ENCODE measurements at places on chromosomes 11 and 22. TPM values are rescaled to one million over a fixed set of nuclear protein-coding genes. Genes with fewer than 3 reads are reported as not detected.

The ANO1 gene
- 8.6 TPM for total RNA-seq

GRCh38 chr11:71190551-71190950 is 61.8 kb downstream of the SHANK2 start:
- DNase-seq, result no peak

GRCh38 chr11:129853518-129854231 is 38.0 kb downstream of the TMEM45B start:
- no peak for DNase-seq

DNA sequence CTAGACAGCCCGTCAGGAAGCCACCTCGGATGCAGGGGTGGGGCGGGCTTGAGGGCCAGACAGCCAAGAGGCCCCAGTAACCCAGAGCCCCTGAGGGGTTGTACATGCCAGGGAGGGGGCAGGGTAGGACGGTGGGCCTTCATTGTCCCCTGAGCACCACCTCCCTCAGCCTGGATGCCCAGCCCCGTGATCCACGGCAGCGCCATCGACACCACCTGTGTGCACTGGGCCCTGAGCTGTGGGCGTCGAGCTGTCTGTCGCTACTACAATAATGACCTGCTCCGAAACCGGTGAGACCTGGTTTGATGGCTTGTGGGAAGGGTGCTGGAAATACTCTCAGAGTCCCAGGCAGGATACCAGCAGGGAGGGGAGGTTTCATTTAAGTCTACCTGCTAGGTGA is 37.4 kb upstream of the TPBGL start:
- no peak for DNase-seq

DNA sequence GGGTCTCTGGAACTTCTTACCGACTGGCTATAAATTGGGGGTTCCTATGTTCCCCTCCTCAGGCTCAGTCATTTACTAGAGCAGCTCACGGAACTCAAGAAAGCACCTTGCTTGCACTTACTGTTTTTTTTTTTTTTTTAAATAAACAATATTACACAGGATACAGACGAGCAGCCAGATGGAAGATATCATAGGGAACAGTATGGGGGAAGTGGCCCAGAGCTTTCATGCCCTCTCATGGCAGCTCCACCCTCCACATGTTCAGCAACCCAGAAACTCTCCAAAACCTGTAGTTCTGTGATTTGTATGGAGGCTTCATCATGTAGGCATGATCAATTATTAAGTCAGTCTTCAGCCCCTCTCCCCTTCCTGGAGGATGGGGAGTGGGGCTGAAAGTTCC is 7.5 kb downstream of the UVRAG start:
- no peak for DNase-seq

The TNRC6B gene
- 27.0 TPM for total RNA-seq

DNA sequence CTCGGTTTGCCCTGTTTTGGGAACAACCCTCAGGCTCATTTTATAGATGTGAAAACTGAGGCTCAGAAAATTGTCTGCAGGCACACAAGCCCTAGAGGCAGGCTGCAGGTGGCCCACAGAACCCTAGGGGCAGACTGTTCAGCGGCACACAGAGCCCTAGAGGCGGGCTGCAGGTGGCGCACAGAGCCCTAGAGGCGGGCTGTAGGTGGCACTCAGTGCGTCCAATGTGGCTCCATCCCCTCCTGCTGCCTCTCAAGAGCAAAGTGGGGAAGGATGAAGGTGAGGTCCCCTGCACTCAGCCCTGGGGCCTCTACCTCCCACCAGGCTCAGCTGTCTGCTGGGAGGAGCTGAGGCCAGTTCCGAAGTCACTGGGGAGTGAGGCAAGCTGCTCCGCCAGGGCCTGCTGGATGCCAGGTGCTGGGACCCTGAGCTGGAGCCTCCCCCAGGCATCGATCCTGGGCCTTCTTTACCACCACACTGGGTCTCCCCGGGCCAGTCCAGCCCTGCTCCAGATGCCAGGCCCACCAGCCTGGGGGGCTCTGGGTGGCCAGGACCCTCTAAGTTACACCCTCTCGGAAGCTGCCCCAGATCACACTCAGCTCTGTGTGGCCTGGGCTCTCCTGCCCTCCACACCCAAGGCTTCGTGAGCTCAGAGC is 2.3 kb downstream of the ACY3 start:
- no peak for DNase-seq

The OR6T1 gene
- total RNA-seq, result not detected

DNA sequence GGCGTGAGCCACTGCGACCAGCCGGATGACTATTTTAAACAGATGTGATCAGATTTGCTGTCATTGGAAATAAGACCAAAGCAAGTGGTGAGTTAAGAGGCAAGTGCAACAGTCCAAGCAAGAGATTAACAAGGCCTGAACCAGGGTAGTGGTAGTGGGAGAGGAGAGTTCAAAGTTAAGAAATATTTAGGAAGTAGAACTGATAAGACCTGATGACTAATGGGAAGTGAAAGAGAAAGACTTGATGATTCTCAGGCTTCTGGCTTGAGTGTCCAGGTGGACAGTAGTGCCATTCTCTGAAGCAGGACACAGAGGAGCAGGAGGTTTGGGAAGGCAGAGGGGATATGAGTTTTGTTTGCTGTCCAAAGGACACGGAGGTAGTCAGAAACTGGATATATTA is 7.2 kb downstream of the NDUFC2 start:
- DNase-seq, result no peak

GRCh38 chr11:65498042-65498726 is 661 bp upstream of the MALAT1 start:
- DNase-seq, result peak; percentile 46

- DNase-seq, result peak; percentile 85
These were observed 57.1 kb downstream of the PARVB start for GRCh38 chr22:44080936-44081861.

The GRAP2 gene
- 2.2 TPM for total RNA-seq

GRCh38 chr22:24473284-24473683 is 21.8 kb upstream of the UPB1 start:
- DNase-seq, result no peak

- no peak for DNase-seq
These were observed 28.2 kb downstream of the LRRC32 start for GRCh38 chr11:76642341-76642740.

GRCh38 chr22:20940904-20941385 is 23.7 kb downstream of the CRKL start:
- no peak for DNase-seq

DNA sequence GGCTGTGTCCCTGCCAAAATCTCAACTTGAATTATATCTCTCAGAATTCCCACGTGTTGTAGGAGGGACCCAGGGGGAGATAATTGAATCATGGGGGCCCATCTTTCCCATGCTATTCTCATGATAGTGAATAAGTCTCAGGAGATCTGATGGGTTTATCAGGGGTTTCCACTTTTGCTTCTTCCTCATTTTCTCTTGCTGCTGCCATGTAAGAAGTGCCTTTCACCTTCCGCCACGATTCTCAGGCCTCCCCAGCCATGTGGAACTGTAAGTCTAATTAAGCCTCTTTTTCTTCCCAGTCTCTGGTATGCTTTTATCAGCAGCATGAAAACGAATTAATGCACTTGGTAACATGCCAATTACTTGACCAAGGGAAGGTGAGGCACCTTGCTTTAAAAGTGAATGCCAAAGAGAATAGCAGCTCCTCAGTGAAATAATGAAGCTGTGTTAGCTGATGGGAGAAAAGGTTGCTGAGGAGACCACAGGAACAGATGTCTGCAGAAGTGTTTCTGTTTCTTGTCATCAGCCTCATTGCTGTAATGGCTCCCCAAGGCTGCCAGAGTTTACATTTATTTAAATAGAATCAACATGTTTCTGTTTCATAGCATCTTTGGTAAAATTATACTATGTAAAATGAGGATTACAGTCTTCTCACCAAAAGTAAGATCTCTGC is 89.0 kb upstream of the CD44 start:
- DNase-seq, result no peak

The MS4A12 gene
- total RNA-seq, result not detected

- DNase-seq, result no peak
These were observed 15.9 kb downstream of the RIBC2 start for GRCh38 chr22:45429424-45429823.

The MS4A6E gene
- total RNA-seq, result not detected

DNA sequence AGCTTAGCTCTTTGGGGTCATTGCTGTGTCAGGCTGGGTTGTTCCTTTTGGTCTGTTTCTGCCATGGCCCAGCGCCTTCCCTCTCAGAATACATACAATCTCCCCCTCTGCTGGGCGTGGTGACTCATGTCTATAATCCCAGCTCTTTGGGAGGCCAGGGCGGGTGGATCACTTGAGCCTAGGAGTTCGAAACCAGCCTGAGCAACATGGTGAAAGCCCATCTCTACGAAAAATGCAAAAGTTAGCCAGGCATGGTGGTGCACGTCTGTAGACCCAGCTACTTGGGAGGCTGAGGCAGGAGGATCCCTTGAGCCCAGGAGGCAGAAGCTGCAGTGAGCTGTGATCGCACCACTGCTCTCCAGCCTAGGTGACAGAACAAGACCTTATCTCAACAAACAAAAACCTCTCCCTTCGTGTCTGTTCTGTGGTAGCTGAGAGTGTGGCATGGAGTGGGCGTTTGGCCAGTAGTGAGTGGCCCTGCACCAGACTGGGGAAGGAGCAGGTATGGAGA is 46.7 kb upstream of the RAB1B start:
- no peak for DNase-seq

The HBG1 gene
- total RNA-seq, result not detected

DNA sequence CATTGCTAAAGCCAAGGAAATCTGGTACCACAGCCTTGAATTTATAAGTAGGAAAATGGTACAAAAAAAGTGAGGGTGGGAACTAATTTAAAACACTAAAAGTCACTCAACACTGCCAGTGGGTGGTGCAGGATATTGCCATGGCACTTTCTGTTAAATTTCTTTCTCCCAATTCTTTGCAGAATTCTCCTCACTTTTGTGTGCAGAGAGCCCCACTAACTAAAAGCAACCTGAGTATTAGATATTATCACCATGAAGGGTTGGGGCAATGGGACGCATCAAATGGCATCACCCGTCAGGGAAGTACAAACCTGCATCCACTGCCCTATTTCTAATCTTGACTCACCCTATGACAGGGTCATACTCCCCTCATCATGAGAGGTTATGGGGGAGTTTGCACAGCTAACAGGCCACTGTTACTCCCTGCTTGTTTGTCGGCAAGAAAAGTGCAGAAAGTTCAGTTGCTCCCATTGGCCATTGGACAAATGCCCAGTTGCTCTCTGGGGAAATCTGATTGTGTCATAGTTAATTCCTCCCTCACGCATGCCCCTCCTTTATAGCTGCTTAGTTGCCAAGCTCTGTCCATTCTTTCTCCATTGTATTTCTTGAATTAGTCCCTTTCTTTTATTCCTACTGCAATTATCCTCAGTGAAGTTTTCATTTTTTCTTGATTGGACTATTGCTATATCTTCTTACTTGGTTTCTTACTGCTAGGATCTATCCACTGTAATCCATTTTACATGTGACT is 93.8 kb upstream of the BLID start:
- peak; percentile 47 for DNase-seq

- DNase-seq, result no peak
These were observed 3.7 kb upstream of the LZTR1 start for GRCh38 chr22:20978419-20978818.

DNA sequence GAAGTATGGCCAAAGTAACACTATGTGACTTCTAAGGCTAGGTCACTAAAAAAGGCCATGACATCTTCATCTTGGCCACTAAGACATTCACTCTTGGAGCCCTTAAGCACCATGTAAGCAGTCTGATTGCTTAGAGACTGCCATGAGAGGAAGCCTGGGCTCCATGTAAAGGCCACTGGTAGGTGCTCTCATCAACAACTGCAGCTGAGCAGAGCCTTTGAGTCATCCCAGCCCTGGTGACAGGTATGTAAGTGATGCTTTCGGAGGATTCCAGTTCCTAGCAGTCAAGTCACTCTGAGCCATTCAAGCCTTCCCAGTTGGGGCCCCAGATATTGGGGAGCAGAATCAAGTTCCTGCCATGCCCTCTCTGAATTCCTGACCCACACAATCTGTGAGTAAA is 26.2 kb downstream of the GAB2 start:
- no peak for DNase-seq

The SEPTIN5 gene
- total RNA-seq, result 5.5 TPM

DNA sequence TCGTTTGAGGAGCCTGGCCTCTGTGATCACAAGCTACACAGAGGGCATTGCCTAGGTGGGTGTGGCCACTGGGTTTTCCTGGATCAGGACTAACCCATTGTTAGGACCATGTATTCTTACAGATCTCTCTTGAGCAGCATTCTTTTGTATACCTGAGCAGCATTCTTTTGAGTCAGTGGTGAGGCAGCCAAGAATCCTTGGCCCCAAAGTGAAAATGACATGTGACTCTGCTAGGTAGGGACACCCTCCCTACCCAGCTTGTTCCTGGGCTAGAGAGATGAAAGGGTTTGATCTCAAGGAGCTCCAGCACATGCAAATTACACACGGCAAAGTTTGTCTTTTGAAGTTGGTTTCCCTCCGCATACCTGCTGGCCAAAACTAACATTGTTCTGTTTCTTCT is 55.0 kb upstream of the HORMAD2 start:
- no peak for DNase-seq

- no peak for DNase-seq
These were observed 10.9 kb downstream of the TNNT3 start for GRCh38 chr11:1930462-1930830.

DNA sequence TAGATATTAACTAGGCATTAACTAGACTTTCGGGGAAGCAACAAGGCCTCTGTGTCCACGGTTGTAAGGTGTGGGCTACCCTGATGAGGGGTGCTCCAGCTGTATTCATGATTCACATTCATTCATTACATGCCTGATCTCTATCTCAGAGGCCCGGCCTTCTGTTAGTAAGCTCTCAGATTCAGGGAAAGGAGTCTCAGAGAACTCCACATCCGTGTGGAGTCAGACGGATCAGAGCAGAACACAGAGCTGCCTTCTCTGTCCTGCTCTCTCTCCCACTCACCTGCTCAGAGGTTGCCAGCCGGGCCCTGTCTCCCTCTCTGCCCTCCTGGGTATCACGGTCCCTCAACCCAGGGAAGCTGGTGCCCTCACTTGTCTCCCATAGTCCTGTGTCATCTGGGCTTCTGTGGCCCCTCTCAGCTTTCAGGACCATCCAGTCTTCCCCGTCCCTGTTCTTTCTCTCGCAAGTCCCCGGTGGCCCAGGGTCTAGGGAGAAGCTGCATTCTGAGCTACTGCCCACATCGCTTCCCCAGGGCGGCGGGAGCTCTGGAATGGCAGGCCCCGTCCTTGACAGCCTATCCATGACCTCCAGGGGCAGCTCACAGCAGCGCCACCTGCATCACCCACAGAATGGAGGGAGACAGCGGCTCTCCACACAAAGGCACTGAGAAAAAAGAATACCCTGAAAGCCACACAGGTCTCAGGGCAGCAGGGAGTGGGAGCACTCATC is 4.3 kb downstream of the TP53AIP1 start:
- no peak for DNase-seq
